ENCODE measurements at places on chromosomes 2 and 18.

DNA sequence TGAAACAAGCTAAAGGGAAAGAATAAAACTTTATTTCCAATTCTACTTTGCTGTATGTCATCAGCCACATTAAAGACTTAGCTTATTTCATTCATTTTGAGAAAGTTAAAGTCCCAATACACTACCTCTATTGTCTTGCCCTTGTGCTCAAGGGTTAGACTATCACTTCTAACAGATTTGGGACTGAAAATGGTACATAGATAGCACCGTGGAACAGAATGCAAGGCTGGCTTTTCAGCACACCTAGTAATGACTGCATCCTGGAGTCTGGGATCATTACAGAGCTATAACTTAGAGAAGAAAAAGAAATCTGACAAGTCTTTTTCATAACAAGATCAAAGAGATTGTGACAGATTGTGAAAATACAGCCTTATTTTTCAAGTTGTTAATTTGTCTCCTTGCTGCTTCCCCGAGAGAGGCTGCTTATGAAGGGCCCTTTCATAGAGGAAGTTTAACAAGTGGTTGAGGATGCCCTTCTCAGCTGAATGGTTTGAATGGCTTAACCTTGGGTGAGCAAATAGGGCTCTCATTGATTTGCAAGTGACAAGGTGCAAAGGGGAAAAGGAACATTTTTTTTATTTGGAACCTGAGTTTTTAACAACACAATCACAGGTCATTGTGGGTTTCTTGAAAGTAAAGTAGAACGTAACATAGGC is 371.8 kb downstream of the EPHA4 start:
- no peak for DNase-seq

GRCh38 chr18:30094556-30094955 is 948.0 kb downstream of the DSC3 start:
- DNase-seq = no peak

GRCh38 chr2:215504547-215504946 is 68.7 kb upstream of the FN1 start:
- DNase-seq = no peak

DNA sequence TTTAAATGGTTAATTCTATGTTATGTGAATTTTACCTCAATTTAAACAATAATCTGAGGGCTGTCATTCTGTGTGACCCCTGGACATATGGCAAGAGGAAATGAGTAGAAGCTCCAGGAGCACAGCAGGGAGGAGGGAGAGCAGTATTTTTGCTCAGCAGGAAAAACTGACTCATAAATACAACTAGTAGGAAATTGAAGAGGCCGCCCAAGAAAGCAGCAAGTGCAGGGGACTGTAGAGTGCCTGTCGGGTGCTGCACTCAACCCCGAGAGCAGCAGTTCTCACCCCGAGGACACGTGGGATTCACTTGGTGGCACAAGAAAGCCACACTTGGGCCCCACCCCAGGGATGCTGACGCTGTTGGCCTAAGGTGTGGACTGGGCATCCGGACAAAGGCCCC is 60.8 kb downstream of the NPAS2 start:
- no peak for DNase-seq

GRCh38 chr2:168028362-168028761 is 219.0 kb downstream of the STK39 start:
- DNase-seq = no peak

DNA sequence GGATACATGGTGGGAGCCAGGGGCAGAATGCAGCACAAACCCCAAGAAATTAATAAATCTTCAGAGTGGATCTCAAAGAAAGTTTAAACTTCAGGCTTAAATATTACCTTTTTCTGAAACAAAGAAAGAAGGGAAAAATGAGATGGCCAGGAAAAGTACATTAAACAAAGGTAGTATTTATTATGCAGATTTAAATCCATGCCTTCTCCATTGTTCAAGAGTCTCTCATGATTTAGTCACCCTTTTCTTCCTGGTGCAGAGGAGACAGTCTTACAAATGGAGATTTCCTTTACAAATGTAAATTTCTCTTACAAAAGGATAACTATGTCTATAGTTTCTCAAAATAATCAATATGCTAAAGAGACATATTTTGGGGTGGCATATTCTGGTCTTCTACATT is 33.4 kb upstream of the PPM1B start:
- DNase-seq = no peak

GRCh38 chr18:34801774-34802173 is 91.7 kb downstream of the DTNA start:
- no peak for DNase-seq

DNA sequence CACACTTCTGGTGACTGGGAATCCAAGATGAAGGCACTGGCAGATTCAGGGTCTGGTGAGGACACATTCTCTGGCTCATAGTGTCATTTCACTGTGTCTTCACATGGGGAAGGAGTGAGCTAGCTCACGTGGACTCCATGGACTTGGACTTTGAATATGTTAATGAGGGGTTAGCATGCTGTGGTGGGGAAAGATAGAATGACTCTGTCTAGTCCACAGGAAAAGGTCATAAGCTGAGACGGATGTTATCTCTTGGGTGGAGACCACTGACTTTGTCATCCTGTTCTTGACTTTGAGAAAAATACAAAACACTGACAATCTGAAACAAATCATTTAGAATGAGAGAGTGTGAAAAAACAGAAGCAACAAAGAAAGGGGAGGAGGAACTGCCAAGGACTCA is 145.9 kb downstream of the PIK3C3 start:
- no peak for DNase-seq

DNA sequence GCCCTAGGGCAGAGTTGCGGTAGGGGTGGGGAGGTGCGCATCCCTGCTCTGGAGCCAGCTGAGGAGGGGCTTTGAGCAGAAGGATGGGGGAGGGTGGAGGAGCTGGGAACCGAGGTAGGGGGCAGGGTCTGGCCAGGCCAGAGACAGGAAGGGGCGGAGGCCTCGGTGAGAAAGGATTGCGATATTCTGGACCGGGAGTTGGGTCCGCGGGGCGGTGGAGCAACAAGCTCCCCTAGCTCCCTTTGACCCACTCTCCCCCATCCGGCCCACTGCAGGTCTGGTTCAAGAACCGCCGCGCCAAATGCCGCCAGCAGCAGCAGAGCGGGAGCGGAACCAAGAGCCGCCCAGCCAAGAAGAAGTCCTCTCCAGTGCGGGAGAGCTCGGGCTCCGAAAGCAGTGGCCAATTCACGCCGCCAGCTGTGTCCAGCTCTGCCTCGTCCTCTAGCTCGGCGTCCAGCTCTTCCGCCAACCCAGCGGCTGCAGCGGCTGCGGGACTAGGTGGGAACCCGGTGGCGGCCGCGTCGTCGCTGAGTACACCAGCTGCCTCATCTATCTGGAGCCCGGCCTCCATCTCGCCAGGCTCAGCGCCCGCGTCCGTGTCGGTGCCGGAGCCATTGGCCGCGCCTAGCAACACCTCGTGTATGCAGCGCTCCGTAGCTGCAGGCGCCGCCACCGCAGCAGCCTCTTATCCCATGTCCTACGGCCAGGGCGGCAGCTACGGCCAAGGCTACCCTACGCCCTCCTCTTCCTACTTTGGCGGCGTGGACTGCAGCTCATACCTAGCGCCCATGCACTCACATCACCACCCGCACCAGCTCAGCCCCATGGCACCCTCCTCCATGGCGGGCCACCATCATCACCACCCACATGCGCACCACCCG is 4.8 kb downstream of the OTX1 start:
- no peak for DNase-seq

GRCh38 chr2:9002637-9003365 is 683 bp downstream of the MBOAT2 start:
- DNase-seq = peak; percentile 29

DNA sequence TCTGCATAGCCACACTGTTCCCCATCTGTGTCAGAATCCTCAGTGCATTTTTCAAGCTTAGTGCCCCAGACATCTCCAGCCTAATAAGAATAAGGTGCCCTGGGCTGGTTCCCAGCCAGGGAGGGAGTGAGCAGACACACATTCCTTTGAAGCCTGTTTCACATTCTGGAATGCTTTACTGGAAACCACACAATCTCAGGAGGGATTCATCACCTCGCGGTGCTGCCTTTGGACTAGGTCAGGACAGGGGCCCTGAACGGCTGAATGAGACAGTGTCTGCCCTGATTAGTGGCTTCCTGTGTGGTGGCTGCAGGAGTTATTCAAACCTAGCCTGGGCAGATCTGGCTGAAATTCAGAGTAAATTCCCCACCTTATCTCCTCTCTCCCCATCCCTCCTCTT is 108.0 kb upstream of the LDAH start:
- DNase-seq = no peak

GRCh38 chr2:118112771-118113334 is 24.6 kb downstream of the INSIG2 start:
- DNase-seq = no peak

- no peak for DNase-seq
These were observed 19.1 kb upstream of the ITGA6 start for GRCh38 chr2:172408143-172408766.

- DNase-seq = peak; percentile 61
These were observed 119.0 kb upstream of the ZFP36L2 start for GRCh38 chr2:43345391-43345813.

GRCh38 chr2:158797963-158798700 is 3.0 kb downstream of the DAPL1 start:
- no peak for DNase-seq

GRCh38 chr2:207996848-207997247 is 28.5 kb downstream of the PLEKHM3 start:
- DNase-seq = no peak

DNA sequence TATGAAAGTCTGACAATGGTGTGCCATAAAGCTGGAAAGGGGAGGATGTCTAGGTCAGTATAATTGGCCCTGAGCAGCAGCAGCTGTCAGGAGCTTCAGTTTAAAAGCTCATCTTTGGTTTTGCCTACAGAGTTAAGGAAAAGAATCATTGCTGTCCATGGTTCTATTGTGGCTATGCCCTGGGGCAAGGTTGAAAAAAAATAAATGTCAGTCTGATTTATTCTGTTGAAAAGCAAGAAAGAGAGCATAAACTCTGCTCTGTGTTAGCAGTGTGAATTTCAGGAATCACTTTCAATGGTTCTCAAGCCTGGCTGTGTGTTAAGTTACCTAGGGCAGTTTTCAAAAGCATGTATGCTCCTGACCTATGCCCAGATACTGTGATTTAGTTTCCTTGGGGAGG is 446.7 kb downstream of the SETBP1 start:
- DNase-seq = no peak

DNA sequence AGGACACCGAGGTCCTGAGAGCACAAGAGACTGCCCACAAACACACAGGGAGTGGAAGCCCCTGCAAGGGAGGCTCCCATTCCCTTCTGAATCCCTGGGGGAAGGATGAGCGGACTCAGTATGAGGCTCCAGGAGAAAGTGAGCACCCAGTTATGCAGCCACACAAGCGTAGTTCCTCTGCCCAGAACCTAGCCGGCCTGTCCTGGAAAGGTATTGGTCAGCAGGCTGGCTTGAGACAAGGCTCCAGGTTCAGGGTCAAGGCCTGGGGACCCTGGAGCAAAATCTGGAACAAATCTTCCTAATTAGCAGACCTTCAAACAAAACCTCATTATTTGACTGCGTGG is 1.2 kb upstream of the CAPG start:
- no peak for DNase-seq

DNA sequence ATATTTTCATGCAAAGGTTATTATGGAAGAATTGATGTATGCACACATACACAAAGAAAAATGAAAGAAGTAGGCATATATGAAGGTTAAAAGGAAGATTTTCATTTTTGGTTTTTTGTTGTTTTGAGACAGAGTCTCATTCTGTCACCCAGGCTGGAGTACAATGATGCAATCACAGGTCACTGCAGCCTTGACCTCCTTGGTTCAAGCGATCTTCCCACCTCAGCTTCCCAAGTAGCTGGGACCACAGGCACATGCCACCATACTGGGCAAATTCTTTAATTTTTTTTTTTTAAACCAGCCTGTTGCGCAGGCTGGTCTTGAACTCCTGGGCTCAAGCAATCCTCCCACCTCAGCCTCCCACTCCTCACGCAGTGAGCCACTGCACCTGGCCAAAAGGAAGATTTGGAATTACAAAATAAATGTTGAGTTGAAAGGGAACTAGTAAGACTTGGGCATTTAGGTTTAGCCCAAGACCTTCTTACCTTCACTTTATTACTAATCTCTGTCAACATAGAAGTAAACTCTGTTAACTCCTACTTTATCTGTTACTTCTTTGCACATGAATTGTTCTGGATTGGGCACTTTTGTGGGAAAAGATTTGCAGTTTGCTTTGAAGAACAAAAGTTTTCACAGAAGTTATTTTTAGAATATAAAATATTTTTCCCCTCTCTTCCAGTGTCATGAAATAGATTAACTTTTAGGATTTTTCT is 31.7 kb upstream of the NBEAL1 start:
- no peak for DNase-seq

GRCh38 chr2:135890835-135891234 is 14.6 kb upstream of the MCM6 start:
- no peak for DNase-seq

- no peak for DNase-seq
These were observed 42.1 kb upstream of the MRPL19 start for GRCh38 chr2:75604484-75604883.

Measured in left ventricle myocardium superior (tissue), 1 donor.